ENCODE measurements at places on chromosomes 1 and 21. TPM values are rescaled to one million over a fixed set of nuclear protein-coding genes. Genes with fewer than 3 reads are reported as not detected.

Gene AGMAT
- 1.1 TPM for total RNA-seq

Gene MAP1LC3C
- total RNA-seq, result not detected

DNA sequence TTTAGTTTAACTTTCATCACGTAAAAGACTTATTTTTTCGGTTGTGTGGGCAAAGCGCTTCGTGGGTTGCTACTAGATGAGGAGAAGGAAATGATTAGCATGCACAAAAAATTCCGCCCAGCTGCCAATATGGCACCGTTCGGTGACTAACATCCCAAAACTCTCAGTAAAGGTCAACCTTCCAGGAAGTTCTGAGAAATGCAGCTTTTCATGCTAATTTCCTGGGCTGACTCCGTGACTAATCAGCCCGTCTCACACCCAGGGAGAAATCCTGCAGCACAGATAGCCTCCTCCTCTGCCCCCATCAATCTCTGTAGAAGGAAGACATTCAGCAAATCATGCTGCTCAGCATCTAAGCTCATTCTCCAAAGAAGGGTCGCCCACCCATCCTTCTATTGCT is 34.1 kb downstream of the TMCO4 start:
- DNase-seq, result no peak

GRCh38 chr1:207804721-207805468 is 53.0 kb downstream of the CD46 start:
- no peak for DNase-seq

Data from ascending aorta (tissue), 2 donors.